ENCODE measurements at places on chromosomes 6 and 20.

- no peak for DNase-seq
These were observed 346.5 kb downstream of the CD83 start for GRCh38 chr6:14464055-14464454.

- DNase-seq: no peak
These were observed 26.4 kb downstream of the ARMC2 start for GRCh38 chr6:108874470-108875160.

GRCh38 chr6:22349051-22349450, 52.2 kb upstream of the PRL start:
- DNase-seq: no peak

- no peak for DNase-seq
These were observed 65.6 kb upstream of the RREB1 start for GRCh38 chr6:7042056-7042653.

DNA sequence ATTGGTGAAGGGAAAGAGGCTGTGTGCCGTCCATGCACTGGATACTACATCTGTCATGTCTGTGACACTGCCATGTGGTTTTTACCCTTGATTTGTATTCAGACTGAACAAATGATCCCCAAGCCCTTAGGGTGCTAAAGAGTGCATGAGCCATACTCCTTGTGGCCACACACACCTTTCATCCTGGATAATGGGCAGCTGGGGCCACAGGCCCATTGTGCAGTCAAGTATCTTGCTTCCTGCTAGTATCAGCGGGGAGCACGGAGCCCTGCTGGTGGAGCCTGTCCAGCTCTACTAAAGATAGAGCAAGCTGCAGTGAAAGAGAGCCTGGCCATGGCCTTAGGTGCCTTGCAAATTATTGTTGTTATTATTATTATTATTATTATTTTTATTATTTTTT, 75.1 kb downstream of the SLX4IP start:
- DNase-seq: no peak

DNA sequence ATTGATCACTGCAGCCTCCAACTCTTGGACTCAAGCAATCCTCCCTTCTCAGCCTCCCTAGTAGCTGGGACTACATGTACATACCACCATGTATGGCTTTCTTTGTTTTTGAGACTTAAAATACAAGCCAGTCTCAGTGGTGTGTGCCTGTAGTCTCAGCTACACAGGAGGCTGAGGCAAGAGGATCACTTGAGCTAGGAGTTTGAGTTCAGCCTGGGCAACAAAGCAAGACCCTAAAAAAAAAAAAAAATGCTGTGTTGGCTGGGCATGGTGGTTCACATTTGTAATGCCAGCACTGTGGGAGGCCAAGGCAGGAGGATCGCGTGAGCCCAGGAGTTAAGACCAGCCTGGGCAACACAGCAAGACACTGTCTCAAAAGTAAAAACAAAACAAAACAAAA, 51.7 kb downstream of the UBR2 start:
- no peak for DNase-seq
